ENCODE measurements at places on chromosomes 2 and 18. TPM values are rescaled to one million over a fixed set of nuclear protein-coding genes. Genes with fewer than 3 reads are reported as not detected.
A peak's percentile ranks its signal among the peaks of the same experiment; 100 is the strongest.

- no peak for DNase-seq
Observed at GRCh38 chr2:190858817-190859216, 21.8 kb upstream of the GLS start.

- DNase-seq: no peak
Observed at GRCh38 chr2:73359915-73360697, 25.5 kb upstream of the ALMS1 start.

- no peak for DNase-seq
Observed at GRCh38 chr2:24993406-24994145, 21.8 kb upstream of the DNAJC27 start.

GRCh38 chr2:237673130-237674001 lies 46.0 kb downstream of the LRRFIP1 start:
- peak; percentile 92 for DNase-seq

- DNase-seq: no peak
Observed at GRCh38 chr2:88080545-88080944, 12.9 kb downstream of the SMYD1 start.

DNA sequence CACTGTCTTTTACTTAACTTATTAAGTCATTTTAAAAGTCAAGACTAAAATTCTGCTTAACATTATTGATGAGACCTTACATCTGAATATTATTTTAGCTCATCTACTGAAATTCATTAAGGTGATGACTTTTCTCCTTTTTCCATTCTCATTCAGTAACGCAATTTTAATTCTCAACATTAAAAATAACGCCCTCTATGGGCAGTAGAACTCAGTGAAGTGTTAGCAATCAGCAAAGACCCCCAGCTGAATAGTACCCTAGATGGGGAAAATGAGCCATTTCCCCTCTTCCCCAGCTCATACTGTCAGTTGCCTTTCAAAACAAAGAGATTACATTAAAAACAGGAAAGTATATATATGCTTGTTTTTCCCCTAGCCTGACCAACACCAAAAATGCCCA lies 203.3 kb downstream of the NR4A2 start:
- DNase-seq: no peak

GRCh38 chr2:104952976-104953375 lies 84.9 kb upstream of the MRPS9 start:
- no peak for DNase-seq

- no peak for DNase-seq
Observed at GRCh38 chr18:76335859-76336640, 159.0 kb downstream of the ZNF516 start.

DNA sequence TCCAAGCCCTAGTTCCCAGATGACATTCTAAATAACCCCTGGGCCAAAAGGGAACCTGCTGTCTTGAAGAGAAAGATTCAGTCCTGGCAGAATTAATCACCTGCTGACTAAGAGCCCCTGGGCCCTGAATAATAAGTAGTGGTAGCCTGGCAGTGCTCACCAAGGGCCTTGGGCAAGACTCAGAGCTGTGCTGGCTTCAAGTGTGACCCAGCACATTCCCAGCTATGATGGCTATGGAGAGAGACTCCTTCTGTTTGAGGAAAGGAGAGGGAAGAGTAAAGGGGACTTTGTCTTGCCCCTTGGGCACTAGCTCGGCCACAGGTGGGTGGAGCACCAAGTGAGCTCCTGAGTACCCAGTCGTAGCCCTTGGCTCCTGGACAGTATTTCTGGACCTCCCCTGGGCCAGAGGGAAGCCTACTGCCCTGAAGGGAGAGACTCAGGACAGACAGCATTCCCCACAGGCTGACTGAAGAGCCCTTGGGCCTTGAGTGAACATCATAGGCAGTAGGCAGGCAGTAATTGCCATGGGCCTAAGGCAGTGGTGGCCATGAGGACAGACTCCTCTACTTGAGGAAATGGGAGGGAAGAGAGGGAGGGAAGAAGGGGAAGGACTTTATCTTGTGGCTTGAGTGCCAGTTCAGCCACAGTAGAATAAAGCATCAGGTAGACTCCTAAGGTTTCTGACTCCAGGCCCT lies 40.0 kb upstream of the INPP4A start:
- no peak for DNase-seq

GRCh38 chr2:14358339-14358738 lies 274.2 kb upstream of the LRATD1 start:
- no peak for DNase-seq

GRCh38 chr2:181772334-181772733 lies 92.0 kb upstream of the NEUROD1 start:
- no peak for DNase-seq

DNA sequence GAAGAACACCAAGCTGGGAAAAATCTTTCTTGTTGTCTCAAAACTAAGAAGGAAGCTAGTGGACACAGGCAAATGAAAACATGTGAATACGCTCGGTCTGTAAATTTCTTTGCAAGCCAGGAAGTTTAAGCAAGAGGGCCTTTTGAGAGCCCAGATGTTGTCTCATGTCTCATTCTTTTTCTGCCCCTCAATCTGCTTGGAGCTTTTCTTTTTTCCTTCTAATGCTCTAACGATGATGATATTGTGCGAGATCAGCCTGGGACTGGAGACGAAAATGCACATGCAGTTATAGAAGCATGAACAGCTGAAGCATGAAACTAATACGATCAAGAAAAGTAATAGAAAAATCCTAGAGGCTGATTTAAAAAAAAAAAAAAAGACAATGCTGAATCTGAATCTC lies 138.6 kb upstream of the CHAC2 start:
- no peak for DNase-seq

DNA sequence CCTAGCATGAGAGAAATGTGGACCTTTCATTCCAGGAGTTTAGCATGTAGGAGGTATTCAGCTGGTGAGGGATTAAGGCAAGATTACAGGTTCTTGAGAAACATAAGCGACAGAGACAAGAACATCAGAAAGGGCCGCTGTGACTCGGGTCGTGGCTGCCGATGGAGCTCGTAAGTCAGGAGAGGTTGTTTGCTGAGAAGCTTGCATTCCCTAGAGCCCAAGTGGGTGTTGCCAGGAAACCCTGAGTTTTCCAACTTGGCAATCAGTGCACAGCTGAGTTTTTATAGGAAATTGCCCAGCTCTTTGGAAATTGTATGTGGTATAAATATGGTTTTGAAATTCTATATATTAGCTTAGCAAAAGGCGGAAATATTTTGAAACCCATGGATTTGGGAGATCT lies 46.4 kb upstream of the CYP1B1 start:
- DNase-seq: no peak

DNA sequence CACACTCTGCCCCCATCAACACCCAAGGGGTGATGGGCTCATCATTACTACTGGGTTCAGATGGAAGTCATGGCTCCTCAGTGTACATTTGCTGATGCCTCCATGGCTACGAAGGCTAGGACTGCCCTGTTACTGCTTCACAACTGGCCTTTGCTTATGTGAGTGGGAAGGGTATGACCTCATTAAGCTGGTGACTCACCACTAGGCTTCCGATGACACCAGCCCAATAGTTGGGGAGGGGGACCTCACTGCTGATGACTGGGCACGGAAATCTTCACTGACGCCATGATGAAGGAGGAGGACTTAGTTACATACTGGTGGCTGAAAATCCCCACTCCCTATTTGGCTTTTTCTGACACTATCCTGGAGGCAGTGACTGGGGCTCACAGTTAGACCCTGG lies 263.2 kb downstream of the CMPK2 start:
- DNase-seq: no peak

GRCh38 chr18:40346146-40346545 lies 1608.9 kb upstream of the PIK3C3 start:
- no peak for DNase-seq

GRCh38 chr2:181146171-181146570 lies 165.8 kb downstream of the UBE2E3 start:
- DNase-seq: no peak

DNA sequence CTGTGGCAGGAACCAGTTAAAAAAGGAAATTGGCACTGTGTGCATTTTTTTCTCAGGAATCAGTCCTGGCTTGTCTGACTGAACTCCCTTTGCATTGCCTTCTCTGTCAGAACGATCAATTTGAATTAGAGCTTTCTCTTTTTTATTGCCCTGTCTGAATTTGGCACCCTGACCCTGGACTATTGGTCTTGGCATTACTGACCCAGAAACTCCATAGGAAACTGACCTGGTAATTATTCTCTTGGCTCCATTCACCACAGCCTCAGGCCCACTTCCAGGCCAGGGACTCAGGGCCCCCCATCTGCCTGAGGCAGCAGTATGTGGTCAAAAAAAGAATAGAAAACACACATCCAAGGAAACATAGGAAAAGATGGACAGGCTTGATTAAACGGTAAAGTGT lies 32.0 kb upstream of the CCDC88A start:
- no peak for DNase-seq

DNA sequence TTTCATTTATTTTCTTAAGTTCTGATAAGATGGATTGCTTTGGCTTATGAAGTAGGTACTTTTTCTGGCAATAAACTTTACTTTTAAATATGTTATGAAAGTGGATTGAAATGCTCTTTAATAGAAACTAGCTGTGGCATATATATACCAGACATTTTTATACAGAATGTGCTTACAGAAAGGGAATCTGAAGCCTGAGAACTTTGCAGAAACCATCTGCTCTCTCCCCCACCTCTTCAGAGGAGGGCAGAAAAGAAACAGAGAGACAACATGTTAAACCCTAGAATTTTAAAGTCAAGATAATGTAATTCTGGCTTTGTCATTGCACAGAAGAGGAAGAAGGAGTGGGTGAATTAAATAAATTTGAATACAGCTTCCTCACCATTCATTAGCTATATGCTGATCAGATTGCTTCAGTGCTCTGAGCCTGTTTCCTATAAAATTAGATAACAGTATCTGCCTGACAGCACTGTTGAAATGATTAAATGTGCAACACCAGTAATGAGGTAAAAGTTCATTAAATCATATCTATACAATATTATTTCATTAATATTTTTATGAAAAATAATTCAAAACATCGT lies 247.3 kb downstream of the CNTNAP5 start:
- no peak for DNase-seq

DNA sequence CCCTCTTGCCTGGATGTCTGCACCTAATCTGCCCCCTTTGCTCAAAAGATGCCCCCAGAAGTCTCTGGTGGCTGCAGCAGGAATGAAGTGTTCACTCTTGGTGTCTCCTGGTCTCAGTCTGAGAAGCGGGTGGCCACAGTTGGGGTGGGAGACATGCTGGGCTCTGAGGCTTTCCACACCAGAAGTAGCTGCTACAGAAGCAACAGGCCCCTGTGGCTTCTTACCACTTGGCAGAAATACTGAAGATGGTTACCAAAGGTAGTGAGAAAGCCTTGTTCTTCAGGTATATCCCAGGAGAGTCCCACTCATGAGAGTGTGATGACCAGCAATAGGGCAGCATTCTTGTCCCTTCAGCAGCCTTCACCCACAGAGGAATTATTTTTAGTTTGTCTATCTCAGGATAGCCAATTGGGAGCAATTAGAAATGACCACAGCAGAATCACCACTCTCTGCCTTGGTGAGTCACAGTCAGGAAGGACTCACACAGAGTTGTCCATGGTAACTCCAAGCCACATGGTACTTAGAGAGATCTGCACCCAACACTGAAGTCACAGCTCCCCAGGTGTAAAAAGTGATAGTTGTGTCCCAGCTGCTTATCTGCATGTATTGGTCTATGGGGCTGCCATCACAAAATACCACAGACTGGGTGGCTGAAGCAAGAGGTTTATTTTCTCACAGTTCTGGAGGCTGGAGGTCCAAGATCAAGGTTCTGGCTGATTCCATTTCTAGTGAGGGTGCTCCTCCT lies 169.8 kb upstream of the ID2 start:
- DNase-seq: no peak

DNA sequence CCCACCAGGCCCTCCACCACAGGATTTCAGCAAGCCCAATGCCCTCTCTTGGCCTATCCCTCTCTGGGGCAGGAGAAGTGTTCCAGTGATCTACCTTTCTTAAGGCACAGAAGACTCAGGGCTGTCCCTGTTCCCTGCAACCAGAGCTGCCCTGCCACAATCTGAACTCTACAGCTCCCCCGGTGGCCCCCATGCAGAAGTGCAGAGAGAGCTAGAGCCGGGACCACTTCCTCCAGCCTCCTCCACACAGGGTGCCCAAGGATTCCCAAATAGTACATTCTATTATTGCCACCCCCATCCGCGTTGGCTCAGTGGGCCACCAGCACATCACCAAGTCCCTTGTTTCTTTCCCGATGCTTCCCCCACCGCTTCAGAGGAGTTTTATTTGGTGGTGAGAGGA lies 114.8 kb upstream of the PTPRM start:
- no peak for DNase-seq

DNA sequence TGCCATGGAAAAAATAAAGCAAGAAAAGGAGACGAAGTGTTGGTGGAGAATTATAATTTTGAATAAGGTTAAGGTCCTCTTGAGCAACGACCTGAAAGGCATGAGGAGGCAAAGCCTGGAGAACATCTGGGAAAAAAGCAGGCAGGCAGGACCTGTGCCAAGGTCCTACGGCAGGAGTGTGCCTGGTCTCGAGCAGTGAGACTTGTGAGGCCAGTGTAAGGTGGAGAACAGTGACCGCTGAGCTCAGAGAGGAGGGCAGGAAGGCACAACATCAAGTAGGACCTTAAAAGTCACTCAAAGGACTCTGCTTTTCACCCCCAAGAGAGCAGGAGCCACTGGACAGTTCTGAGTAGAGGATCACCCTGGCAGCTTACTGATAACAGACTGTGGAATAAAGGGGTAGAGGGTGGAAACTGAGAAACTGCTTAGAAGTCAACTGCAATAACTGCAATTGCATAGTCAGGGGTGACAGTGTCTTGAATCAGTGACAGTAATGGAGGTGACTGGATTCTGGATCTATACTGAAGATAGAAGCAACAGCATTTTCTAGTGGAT lies 3.5 kb downstream of the NOL10 start:
- no peak for DNase-seq

- no peak for DNase-seq
Observed at GRCh38 chr2:173457366-173457765, 102.7 kb downstream of the CDCA7 start.

GRCh38 chr2:107323946-107324565 lies 438.1 kb upstream of the ST6GAL2 start:
- no peak for DNase-seq

DNA sequence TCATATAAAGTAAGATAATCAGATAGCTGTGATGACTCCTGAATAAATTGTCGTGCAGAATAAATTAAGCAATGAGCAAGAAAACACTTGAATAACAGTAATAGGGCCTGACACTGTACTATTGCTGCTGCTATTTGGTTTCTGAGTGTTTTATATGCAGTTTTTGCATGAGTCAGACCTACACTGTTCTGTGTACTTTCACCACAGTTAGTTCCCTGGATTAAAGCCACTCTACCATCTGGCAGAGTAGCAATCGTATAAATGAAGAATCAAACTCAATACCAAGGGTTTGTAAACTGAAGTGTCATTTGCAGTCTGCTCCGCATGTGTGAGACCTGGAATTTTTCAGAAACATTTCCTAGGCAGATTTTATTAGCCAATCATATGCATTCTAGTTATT lies 398.6 kb upstream of the CDH7 start:
- DNase-seq: no peak

GRCh38 chr2:240836781-240837467 lies 16.9 kb upstream of the KIF1A start:
- no peak for DNase-seq

Gene FAM110C
- 0.19 TPM for polyA plus RNA-seq

Gene C2orf78
- not detected for polyA plus RNA-seq

Gene TRAPPC8
- 27.6 TPM for polyA plus RNA-seq

Gene CCDC178
- polyA plus RNA-seq: not detected

Gene TNS1
- polyA plus RNA-seq: not detected

Gene SERPINB11
- not detected for polyA plus RNA-seq

Gene CNDP1
- polyA plus RNA-seq: not detected

Gene SPATS2L
- 6.1 TPM for polyA plus RNA-seq

Gene SEMA4F
- 8.1 TPM for polyA plus RNA-seq

Gene TRAF3IP1
- 3.0 TPM for polyA plus RNA-seq

Gene RNU2-63P
- polyA plus RNA-seq: 7.0 TPM

Gene SERPINB10
- not detected for polyA plus RNA-seq

Gene UGT1A7
- not detected for polyA plus RNA-seq

Gene RTP5
- not detected for polyA plus RNA-seq

Measured in CD4-positive, alpha-beta memory T cell (primary cell).